ENCODE measurements at places on chromosomes 7 and 10.
A peak's percentile ranks its signal among the peaks of the same experiment; 100 is the strongest.

- no peak for DNase-seq
These were observed 35.3 kb upstream of the SPOCK2 start for GRCh38 chr10:72123616-72124015.

GRCh38 chr10:86182595-86182994 lies 184.0 kb downstream of the GRID1 start:
- no peak for DNase-seq

- no peak for DNase-seq
These were observed 202.1 kb downstream of the REEP3 start for GRCh38 chr10:63723320-63723719.

DNA sequence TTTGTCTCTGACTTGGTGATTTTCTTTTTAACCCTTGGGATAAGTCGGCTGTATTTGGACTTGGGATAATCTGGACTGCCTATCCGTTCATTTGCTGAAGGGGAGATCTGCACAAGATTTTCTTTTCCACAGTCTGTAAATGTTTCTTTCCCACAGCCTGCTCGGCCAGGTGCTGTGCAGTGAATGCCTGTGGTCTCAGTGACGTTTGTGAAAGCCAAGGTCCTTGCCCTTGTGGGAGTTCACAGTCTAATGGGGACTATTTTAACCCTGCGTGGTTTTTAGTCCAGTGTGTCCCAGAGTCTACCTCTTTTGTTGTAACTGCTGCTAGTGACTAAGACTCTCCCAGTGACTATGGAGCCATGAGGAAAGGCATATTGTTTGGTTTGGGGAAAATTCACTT lies 8.9 kb downstream of the PNLIP start:
- no peak for DNase-seq

DNA sequence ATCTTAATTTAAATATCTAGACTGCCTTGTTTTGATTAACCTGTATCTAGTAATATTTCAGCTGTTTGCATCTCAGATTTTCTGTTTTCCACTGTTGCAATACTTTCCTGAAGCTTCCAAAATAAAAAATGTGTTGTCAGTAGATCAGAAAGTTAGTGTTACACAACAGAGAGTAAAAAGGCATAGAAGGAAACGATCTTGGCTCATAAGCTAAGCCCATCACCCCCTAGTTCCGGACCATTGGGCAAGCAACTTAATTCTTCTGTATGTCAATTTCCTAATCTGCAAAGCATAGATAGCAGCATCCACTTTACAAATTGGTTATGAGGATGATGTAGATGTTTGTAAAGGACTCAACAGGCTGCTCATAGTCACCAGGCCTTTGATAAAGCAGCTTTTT lies 4.4 kb downstream of the PON3 start:
- no peak for DNase-seq

DNA sequence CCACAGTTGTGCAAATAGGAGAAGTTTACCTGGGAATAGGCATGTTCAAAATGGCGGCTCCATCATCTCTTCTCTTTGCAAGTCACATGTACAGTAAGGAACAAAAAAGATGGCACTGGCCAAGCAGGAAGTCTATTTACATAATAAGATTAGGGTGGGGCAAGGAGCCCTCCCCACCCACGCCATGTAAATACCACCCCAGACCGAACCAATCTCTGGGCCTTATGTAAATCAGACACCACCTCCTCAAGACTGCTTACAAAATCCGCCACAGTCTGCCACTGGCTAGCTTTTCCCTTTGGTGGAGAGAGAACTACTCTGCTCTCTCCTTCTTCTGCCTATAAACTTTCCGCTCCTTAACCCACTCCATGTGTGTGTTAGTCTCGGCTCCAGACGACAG lies 1496.3 kb downstream of the REEP3 start:
- no peak for DNase-seq

GRCh38 chr7:8582728-8583127 lies 149.3 kb downstream of the NXPH1 start:
- DNase-seq: no peak

- DNase-seq: no peak
These were observed 173.9 kb upstream of the GRB10 start for GRCh38 chr7:50956522-50957155.

DNA sequence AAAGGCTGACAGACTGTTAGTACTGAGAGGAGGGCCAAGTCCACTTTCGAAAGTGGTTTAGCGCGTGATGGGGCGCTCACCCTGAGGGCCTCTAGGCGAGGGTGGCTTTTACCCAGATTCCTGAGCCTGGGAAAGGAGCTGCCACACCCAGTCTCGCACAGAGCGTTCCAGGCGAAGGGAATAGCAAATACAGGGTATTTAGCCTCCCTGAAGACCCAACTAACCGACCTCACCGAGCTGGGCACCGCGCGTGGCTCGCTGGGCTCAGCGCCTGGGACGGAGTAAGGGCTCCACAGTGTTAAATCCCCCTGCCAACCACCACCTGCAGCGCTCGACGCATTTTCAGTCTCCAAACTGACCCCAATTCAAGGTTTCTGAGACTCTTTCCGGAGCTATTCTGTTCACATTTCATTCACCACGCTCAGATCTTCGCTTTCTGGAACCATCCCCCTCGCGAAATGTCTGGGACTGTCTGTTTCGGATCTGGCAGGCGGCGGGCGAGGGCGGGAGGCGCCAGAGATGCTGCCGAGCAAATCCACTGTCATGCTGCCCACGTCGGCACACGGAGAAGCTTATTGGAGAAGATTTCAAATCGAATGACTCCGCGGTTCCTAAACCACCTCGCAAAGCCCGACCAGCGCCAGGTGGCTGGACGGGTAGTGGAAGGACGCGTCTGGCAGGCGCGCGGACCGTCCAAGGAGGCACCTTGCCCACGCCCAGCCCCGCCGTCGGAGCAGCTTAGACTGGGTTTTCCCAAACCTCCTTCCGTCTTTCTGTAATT lies 1.4 kb upstream of the OSBPL3 start:
- DNase-seq: peak; percentile 44

- DNase-seq: no peak
These were observed 19.2 kb upstream of the GPR146 start for GRCh38 chr7:1024876-1025742.

Data from CD4-positive, alpha-beta T cell treated with Interleukin-12 subunit alpha and Interleukin-12 subunit beta, for 1 hour (primary cell).